ENCODE measurements at places on chromosomes 5 and 9. TPM values are rescaled to one million over a fixed set of nuclear protein-coding genes. Genes with fewer than 3 reads are reported as not detected.

GRCh38 chr5:128355961-128356360 lies 182.1 kb downstream of the FBN2 start:
- no peaks in the 10 kb centered on the region for H3K27me3 ChIP-seq
- H3K36me3 ChIP-seq: no peaks in the 10 kb centered on the region
- no peak overlapping the region for H3K4me3 ChIP-seq
- DNase-seq: no peak
- no peak overlapping the region for H3K27ac ChIP-seq

GRCh38 chr9:110156902-110157301 lies 51.1 kb downstream of the C9orf152 start:
- H3K4me3 ChIP-seq: no peak overlapping the region
- H3K27ac ChIP-seq: no peak overlapping the region
- DNase-seq: no peak
- peaks cover 18% of the 10 kb centered on the region for H3K4me1 ChIP-seq

DNA sequence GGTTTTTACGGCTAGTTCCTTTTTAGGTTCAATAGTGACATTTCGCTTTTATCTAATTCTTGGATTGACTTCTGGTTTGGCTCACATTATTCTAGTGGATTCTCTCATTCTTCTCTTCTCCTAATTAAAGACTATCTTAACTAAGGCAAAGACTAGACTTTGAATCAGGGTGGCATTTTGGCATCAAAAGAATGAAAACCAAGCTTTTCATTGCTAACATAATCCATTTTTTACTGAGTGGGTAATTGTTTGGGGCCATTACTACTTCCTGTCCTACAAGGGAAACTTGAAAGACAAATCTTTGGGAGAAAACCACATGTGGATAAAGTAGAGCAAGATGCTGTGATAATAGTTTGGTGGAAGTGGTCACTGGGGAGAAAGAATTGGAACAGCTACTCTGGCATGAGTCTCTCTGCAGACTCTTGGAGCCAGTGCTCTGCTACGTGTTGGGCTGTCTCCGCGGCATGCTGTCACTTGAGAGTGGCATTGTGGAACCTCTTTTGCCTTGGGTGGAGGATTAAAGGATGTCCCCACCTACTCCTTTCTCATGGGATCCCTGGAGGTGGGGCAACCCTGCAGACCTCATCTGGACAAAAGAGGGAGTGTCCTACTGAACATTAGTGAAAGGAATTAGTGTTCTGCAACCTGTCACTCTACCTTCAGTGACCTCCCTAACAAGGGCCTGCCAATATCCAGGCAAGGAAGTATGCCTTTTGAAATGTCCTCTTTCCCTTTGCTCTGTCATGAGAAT lies 280.4 kb downstream of the PSAT1 start:
- H3K27ac ChIP-seq: no peak overlapping the region
- no peak overlapping the region for H3K4me3 ChIP-seq
- H3K36me3 ChIP-seq: no peaks in the 10 kb centered on the region
- no peaks in the 10 kb centered on the region for H3K4me1 ChIP-seq

The AJM1 gene
- total RNA-seq: 2.3 TPM
